Liver (tissue), 10 donors: ENCODE measurements at places on chromosomes 13 and 19. TPM values are rescaled to one million over a fixed set of nuclear protein-coding genes. Genes with fewer than 3 reads are reported as not detected.

PRR19 gene
- total RNA-seq: not detected

QPCTL gene
- 6.1 TPM for total RNA-seq

SLC10A2 gene
- total RNA-seq: not detected

RASAL3 gene
- 1.5 TPM for total RNA-seq

CTXN1 gene
- 0.14 TPM for total RNA-seq

CGB8 gene
- not detected for total RNA-seq

DNA sequence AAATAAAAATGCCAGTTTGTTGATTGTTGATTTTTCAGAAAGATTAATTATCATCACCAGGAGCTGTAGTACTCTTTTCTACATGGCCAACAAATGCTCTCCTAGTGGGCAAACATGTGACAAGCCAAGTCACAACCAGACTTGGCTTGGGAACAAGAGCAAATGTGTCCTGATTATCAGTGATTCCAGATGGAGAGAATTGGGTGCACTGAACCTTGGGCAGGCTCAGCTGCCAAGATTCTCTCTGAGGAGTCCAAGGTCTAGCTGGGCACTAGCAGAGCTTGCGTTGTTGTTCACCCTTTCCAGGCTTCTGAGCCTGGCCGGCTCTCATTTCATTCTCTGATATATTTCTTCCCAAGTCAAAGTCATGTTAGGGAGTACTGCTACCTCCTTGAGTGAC, 27.3 kb upstream of the GPI start:
- no peak for DNase-seq

GRCh38 chr13:101399365-101399764, 16.9 kb downstream of the NALCN start:
- no peak for DNase-seq

DNA sequence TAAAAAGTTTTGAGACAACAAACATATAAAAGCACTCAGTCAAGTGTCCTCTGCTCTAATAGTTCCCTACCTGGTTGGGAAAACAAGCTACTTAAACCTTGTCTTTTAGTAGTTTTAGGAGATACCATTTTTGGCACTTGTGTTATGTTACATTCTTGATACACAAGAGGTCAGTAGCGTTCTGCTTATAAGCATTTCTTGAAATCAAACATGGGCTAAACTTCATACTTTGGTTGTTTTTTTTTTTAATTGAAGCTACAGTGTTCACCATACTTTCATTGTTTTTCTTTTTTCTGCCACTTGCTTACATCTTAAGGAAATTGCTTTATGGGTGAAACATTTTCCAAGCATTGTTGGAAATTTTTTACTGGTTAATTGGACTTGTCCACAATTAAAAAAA, 12.9 kb downstream of the NHLRC3 start:
- no peak for DNase-seq

GRCh38 chr13:52411629-52412028, 5.7 kb upstream of the THSD1 start:
- DNase-seq: no peak

GRCh38 chr13:44668688-44669087, 92.6 kb upstream of the TSC22D1 start:
- no peak for DNase-seq

DNA sequence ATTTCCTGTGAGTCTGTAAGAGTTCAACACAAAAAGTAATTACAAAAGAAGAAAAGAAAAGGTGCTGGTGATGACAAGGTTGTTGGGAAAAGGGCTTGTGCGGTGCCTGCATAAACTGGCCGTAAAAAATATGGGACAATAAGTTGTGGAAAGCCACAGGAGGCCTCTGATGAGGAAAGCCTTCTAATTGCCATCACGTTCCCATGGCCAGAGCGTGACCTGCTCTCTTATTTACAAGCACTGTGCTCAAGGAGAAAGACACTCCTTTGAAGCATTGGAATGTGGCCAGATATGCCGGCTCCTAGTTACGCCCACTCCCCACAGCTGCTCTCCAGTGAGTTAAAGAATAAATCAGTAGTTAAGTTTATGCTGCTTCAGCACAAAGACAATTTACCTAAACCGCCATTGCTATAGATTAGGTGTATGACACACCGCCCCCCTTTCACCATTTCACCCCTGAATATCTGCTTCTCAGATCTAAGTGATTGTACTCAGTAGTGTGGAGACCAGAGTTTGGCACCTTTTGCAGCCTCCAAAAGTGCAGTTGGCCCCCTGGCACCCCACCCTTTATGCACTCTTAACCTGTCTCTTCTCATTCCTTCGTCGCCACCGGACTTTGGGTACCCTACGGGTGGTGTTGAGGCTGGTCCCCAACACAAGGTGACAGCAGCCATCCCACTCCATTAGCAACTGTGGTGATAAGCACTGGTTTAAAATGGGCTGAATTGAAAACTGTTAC, 8.1 kb upstream of the PGLYRP1 start:
- no peak for DNase-seq

DNA sequence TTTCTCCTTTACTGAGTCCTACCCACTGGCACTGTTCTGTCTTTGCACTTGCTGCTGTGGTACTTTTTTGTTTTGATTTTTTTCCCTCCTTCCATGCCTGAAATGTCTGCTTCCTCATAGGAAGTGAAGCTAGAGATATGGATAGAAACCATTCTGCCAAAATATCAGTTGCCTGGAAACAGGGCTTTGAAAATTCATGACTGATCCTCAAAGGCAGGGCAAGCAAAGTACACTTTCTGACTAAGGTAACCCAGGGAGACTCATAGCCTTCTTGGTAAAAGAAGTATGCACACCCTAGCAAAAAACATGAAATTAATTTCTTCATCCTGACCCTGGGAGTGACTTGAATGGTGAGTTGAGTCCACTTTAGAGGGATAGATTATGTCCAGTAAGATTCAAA, 329.8 kb downstream of the MYO16 start:
- DNase-seq: no peak

DNA sequence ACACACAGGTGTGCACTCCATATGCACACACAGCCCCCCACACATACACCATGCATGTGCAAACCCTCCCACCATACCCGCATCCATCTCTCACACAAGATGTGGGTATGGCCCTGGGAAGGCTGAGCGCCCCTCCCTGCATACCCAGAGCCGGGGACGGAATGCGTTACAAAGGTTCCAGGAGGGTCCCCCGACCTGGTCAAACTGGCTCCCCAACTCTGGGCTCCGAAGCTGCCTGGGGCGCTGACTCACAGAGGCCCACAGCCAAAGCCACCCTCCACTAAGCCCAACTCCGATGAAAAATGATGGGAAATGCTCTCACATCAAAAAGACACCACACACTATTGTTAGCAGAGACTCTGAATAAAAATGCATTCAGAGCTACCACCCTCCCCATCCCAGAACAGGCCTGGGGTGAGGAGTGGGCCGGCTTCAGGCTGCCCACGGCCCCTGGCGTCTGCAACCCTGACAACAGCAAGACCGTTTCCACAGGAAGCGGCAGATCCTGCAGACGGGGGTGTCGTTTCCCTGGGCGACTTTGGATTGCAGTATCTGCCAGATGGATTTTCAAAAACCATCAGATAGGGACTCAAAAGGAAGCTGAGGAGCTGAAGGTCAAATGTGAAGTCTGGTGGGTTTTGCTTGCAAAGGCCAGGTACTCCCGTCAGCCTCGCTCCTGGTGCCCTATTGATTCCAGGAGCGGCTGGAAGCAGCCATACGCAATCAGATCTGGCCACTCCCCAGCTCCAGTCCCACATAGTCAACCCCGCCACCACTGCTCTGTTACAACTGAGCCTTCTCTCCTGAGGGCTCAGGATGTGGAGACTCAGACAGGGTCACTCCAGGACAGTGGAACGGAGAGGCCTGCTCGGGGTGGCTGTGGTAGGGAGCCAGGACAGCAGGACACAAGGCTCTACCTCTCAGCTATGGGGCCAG, 14.3 kb downstream of the PEPD start:
- no peak for DNase-seq

GRCh38 chr13:41434831-41435520, 22.4 kb upstream of the RGCC start:
- no peak for DNase-seq

DNA sequence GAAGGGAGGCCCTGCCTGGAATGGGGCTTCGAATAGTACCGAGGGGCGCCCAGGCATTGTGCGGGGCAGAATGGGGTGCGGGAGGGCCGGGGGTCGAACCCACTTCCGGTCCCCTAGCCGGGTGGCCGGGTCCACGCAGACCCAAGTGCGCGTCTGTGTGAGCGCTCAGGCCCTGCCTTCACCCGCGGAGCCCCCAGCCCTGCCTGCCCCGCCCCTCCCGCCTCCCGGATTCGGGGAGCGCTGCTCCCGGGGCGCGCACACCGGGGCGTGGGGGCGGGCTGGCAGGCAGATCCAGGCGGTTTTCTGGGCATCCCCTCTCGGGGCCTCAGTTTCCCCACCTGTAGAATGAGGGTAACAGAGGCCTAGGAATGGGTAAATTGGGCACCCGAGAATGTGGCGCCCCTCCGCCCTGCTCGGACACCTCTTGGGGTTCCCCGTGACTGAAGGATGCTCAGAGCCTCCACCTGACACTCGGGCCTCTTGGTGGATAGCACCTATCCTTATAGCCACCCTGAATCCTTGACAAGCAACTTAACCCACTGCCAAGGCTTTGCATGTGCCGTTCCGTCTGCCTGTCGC, 682 bp downstream of the PIK3R2 start:
- no peak for DNase-seq

DNA sequence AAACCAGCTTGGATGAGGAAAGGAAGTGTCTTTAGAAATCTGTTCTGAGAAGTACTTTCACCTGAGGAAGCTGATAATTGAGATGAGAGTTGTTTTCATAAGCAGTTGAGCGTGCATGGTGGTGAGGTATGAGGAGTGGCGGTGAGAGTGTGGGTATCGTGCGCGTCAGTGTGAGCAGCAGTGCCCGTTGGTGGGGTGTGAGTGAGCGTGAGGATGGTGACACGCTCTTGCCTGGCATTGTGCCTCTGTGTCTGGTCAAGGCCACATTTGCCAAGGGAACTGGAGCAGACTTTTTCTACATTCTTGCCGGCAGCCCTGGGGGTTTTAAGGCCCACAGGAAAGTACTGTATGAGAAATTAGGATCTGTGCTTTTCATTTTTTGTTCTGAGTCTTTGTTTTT, 36.5 kb upstream of the TEX29 start:
- no peak for DNase-seq

- no peak for DNase-seq
These were observed 5.3 kb downstream of the SMIM7 start for GRCh38 chr19:16654627-16655026.

- no peak for DNase-seq
These were observed at the start of gene SCN1B for GRCh38 chr19:35030257-35031071. TSS of gene SCN1B (plus strand) at chr19:35030470. CDS start at chr19:35030821, 351 bp downstream.

GRCh38 chr13:100306434-100306999, 217.6 kb downstream of the PCCA start:
- no peak for DNase-seq

DNA sequence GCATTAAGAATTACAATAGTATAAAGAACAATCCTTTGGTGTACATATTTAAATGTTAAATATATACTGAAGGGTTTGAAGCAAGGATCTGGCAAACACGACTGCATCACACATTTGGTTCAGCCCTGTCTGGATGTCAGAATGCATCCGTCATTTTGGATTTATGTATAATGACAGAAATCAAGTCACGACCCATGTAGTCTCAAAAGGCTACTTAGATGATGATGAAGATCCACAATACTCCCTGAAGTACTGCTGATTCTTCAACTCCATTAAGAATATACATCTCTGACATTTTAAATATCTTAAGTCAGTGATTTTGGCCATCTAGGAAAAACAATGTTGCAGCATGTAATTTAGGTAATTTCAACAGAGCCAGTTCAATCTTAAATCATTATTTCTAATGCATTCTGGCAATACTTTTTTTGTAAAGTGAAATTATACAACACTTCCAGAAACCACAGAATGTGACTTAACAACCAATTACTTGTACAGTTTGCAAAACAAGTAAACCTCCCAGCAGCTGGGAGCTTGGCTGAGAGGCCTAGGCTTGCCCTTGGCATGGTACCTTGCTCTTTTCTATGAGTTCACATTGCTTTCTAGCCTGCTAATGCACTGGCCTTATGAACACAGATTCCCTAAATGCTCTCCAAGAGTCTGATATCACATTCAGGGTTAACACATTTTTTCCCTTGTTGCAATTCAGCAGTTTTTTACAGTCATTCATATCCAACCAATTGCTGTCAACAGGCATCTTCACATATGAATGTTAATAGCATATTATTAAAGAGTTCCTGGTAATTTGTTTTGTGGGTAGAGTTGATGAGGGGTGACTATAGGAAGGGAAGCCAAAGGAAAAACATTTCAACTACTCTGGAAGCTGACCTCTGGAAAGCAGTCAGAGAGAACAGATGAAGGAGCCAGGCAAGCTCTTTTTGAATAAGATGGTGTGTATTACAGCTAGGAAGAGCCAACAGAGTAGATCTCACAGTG, 175.2 kb downstream of the ENOX1 start:
- DNase-seq: no peak

GRCh38 chr19:16266586-16266942, 58.1 kb upstream of the KLF2 start:
- no peak for DNase-seq

DNA sequence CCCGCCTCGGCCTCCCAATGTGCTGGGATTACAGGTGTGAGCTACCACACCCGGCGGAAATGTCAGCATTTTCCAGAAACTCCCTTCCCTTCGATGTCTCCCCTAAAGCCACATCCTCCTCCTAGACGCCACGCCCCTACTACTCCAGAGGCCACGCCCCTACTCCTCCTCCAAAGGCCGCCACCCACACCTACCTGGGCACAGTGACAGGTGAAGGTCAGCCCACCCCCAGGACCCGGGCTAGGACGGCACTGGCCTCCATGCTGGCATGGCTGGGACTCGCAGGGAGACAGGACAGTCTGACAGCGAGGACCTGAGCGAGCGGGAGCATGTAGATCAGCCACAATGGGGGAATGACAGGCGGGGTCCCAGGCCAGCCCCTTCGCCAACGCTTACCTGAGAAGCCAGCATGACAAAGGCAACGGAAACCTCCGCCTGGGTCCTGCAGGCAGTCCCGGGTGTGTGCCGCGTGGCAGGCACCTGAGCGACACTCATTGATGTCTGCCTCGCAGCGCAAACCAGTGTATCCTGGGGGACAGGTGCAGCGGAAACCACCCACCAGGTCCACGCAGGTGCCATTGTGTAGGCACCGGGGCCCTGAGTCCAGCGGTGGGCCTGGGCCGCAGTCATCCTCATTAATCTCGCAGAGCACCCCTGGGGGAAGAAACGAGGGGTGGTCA, 22.0 kb downstream of the NOTCH3 start:
- DNase-seq: no peak

DNA sequence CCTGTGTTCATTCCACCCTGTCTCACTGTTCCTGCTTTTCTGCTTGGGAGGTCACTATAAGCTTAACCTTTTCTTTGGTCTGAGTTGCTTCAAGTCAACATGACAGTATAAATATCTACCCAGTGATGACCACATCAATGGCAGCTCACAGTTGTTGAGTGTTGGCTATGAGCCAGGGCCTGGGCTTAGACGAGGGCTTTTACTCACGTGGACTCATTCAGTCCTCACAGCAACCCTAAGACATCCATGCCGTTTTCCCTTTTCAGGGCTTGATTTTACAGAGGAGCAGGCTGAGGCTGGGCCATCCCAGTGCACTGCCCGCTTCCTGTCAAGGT, 10.2 kb upstream of the CCDC97 start:
- no peak for DNase-seq

DNA sequence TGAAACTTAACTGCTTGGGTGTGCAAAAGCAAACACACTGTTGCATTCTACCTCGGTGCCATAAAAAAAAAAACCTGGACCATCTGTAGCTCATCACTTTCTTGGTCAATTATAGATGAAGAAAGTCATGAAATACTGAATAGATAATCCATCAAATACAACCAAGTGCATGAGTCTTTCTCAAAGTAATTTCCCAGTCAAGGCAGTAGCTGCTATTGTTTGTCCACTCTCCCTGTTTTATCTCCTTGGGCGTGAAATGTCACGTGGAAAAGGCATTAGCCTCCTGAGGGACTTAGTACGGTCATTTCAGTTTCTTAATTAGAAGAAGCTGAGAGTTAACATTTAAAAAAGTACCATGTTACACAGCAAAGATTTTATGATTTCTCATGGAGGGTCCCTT, 1697.9 kb downstream of the PCDH9 start:
- DNase-seq: no peak
